Stimulated activated CD8-positive, alpha-beta memory T cell treated with anti-CD3 and anti-CD28 coated beads, Interleukin-4, amount 100 ng/mL, for 1 hour (primary cell): ENCODE measurements at places on chromosomes 7 and 10.

DNA sequence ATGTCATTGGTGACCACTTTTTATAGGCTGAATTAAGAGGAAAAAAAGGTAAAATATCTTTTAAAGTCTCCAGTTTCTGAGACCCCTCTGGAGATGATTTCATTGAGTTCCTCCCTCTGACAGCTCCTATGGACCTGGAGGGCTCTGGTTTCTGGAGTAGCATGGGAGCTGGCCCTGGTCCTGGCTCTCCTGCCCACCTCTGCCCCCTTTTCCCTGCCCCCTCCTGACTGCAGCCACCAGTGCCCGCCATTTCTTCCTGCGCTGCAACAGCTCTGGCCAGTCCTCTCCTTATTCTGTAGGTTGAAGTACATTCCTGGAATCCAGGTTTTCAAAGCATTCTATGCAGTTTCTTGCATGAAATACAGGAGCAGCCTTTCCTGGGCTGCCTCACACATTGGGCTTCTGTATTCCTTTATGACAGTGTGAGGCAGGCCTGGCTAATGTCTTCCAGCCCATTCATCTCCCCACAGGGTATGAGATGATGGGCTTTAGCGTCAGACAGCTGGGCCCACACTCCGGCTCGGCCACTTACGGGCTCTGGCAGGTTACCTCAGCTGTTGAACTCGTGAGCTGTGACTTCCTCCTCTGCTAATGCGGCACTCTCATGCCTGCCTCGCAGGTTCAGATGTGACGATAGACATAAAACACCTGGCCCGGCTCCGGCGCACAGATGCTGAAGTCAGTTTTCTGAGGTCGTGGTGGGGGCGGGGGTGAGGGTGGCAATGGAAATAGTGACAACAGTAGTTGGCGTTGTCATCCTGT, 101.7 kb downstream of the MGMT start:
- DNase-seq: no peak

DNA sequence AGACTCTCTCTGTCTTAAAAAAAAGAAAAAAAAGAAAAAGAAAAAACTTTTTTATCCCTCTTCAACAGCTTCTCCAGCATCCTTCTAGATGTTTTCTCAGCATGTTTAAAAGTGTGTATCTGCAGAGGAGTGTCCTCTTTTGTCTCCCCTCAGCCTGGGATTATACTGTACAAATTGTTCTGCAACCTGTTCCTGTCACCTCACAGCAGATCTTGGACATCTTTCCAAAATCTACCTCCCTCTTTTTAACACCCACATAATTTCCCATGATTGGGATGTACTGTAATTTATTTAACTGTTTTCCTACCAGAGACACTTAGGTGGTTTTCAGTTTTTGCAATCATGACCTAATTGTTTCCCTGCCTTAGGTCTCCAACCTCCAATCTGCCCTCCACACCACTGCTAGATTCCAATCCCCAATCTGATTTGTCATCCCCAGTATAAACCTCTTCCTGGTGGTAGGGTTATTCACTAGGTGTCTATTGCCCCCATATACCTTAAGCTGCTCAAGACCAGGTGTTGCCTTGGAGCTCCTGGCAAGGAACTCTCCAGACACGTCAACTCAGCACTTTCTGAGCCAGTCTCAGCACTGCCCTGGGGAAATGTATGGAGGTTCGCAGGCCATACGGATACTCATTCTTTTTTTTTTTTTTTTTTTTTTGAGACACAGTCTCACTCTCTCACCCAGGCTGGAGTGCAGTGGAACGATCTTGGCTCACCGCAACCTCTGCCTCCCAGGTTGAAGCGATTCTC, 17.6 kb upstream of the DDIT4 start:
- no peak for DNase-seq

DNA sequence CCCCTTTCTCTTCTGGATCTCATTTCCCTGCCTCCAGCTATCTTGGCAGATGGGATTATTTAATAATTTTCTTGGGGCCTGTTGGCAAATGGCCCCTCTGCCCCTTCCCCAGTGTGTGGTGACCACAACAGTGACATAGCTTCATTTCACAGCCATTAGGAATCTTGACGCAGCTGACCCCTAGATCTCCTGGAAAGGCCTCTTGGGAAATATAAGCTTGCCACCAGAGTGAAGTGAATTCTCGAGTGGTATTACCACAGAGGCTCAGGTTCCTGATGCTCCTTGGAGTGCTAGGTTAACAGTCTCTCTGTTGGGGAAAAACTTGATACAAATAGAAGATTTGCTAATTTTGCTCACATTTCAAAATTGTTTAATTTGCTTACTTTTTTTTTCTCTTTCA, 57.8 kb downstream of the AUTS2 start:
- no peak for DNase-seq

DNA sequence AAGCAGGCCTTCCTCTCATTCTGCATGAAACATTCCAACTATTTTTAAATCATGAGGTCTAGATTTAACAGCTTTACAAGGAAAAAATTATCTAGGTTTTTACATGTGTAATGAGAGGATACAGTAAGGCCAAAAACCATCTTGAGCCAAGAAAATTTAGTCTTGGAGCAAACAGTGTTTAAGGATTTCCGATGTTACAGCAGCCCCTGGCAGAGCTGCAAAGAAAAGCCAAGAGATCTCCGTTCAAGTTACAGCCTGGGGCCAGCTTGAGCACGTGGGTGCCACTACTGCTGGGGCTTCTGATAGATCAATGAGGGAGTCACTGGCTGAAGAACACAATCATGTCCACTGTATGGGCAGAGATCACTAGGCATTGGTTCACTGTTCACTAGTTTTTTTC, 156.2 kb downstream of the EVX1 start:
- no peak for DNase-seq

DNA sequence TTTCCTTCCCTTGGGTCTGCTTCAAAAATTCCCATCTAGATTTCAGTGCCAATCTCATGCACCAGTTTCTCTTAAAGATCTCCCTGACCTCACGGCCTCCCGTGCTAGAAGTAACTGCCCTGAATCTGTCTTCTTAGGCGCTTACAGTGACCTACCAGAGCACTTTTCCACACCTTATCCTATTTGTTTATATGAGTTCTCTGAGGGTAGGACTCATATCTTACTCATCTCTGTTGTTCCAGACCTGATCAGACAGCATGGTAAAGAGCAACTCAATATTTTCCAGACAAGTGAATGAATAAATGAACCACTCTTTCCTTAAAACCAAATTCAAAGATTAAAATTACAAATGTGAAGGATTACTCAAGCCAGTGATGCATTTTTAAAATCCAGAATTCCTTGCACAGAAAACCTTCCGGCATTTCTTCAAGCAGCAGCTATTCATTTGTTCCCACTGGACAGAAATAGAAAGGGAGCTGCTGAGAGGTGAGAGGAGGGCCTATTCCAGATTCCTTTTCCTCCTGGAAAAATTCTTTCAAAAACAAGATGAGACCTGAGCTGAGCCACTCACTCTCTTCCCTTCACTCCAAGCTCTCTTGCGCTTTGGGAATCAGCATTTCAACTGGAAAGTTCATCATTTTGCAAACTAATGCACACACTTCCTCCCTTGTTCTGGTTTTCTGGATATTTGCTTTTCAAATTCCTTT, 94.6 kb downstream of the ELMO1 start:
- DNase-seq: no peak

DNA sequence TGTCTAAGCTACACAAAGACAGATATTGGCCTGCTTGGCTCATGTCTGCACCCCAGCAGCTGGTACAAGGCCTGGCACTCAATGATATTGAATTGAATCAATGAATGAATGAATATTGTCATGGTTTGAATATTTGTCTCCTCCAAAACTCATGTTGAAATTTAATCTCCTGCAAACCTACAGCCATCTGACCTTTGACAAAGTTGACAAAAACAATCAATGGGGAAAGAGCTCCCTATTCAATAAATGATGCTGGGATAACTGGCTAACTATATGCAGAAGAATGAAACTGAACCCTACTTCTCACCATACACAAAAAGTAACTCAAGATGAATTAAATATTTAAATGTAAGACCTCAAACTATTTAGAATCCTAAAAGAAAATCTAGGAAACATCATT, 144.7 kb downstream of the CYP26A1 start:
- DNase-seq: no peak

GRCh38 chr10:119302591-119303253, 95.4 kb downstream of the GRK5 start:
- no peak for DNase-seq

- no peak for DNase-seq
Observed at GRCh38 chr10:109932391-109932790, 9.1 kb upstream of the XPNPEP1 start.

DNA sequence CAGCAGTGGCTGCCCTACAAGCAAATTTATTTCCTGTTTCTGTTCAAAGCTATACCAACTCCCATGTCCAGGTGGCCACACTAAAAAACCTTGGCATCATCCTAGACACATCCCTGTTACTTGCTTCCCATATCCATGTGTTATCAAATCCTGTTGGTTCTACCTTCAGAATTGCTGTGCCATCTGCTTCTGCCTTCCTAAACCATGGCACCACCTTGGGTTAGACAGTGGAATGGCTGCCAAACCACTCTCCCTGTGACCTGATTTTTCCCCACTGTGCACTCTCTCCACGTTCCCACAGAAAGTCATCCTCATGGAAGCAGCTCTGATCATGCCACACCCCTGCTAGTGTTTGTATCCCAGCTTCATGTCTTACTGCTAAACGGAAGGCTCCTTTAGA, 697.6 kb upstream of the GALNT17 start:
- no peak for DNase-seq

GRCh38 chr7:150962553-150963399, 15.3 kb downstream of the KCNH2 start:
- no peak for DNase-seq

DNA sequence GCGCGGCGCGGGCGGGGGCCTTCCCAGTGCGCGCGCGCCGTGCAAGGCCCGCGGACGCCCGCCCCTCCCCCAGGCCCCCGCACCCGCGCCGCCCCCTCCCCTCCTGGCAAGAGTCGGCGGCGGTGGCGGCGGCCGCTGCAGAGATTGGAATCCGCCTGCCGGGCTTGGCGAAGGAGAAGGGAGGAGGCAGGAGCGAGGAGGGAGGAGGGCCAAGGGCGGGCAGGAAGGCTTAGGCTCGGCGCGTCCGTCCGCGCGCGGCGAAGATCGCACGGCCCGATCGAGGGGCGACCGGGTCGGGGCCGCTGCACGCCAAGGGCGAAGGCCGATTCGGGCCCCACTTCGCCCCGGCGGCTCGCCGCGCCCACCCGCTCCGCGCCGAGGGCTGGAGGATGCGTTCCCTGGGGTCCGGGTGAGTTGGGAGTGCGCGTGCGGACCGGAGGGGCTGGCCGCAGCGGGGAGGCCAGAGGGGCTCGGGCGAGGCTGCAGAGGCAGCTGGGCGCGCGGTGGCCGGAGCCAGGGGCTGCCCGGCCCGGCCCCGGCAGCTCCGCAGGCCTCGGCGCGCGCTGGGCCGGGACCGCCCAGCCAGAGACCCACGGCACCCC, at the start of gene BMPR1A:
BMPR1A (plus strand) TSS at position 109 of the 602 bp plus-strand sequence. CDS start 119,400 bp downstream, outside the sequence.
- no peak for DNase-seq

DNA sequence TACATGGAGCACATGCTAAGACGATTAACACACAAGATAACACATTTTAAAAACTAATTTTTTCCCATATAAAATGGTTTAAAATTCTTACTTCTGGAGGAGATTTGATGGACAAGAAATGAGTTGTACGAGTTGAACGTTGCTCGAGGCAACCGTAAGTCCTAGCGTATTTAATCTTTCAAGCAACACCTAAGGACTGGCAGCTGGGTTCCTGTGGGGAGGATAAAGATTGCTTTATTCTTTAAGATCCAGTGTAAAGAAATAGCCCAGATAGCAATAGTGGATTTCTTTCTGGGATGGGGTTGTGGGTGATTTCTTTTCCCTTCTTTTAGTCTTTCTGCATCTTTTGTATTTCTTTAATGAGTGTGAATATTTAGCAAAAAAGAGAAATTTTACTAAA, 9.8 kb downstream of the TBXAS1 start:
- no peak for DNase-seq

DNA sequence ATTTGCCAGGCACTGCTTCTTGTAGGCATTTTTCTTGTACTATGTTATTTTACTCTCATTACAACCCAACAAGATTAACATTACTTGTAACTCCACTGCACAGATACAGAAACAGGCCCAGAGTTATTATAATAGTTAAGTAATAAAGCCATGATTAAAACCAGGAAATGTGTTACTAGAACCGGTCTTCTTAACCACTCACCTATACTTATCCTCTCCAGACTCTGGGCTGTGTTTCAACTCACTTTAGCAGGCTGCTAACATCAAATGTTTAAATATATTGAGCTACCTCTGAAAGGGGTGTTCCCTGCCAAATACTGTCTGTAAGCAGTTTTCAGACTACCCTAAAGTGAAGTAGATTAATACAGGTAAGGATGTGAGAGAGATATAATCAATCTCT, 1227.8 kb downstream of the SORCS3 start:
- DNase-seq: no peak

DNA sequence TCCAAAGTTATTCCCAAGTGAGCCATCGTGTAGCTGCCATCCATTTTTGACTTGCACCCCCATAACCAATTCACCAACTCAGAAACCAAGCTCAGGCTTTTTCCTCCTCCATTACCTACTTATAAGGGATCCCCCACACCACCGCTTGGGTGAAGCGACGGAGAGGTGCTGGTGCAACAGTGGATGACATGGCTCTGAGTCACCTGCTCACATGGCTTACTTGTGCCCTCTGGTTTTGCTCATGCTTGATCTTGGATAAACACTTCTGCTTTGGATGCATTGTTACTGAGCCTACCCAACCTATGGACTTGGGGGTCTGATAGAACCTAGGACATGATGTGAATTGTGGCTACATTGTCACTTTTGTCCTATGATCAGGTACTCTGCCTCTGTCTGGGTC, 12.0 kb upstream of the AKR1B1 start:
- DNase-seq: no peak

GRCh38 chr10:80476685-80477084, 22.6 kb downstream of the TSPAN14 start:
- DNase-seq: no peak

- no peak for DNase-seq
Observed at GRCh38 chr10:77865580-77866324, 60.8 kb downstream of the DLG5 start.

DNA sequence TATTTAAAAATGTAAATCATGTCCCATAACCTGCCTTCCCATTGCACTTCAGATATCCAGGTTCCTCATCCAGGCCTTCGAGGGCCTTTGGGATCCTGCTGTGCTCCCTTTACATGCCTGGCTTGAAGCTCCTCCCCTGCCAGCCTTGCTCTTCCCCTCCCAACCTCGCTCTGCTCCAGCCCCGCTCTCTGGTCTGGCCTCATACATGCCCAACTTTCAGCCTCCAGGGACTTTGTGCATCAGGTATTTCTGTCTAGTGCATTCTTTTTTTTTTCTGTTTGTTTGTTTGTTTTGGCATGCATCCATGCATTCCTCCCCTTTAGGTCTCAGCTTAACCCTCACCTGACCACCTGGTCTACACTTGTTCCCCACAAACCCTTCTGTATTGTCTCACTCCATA, 160.3 kb downstream of the SNX10 start:
- no peak for DNase-seq

DNA sequence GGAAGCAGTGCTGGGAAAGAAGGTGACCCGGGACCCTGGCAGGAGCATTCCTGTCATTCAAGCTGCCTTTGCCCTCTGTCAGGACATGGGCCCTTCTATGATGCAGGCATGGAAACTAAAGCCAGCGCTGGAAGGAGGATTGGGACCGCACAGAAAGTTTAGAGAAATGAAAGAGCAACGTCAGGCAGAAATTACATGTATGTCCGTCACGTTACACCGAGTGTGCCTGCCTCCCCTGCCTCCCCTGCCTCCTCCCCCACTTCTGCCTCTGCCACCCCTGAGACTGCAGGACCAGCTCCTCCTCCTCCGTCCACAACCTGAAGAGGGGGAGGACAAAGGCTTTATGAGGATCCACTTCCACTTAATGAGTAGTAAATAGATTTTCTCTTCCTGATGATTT, 13.9 kb upstream of the PWWP2B start:
- DNase-seq: no peak
